ENCODE measurements at places on chromosomes 12 and 14. TPM values are rescaled to one million over a fixed set of nuclear protein-coding genes. Genes with fewer than 3 reads are reported as not detected.

The NEK9 gene
- total RNA-seq: 83.0 TPM

The COX8C gene
- not detected for total RNA-seq

The KCNC2 gene
- not detected for total RNA-seq

DNA sequence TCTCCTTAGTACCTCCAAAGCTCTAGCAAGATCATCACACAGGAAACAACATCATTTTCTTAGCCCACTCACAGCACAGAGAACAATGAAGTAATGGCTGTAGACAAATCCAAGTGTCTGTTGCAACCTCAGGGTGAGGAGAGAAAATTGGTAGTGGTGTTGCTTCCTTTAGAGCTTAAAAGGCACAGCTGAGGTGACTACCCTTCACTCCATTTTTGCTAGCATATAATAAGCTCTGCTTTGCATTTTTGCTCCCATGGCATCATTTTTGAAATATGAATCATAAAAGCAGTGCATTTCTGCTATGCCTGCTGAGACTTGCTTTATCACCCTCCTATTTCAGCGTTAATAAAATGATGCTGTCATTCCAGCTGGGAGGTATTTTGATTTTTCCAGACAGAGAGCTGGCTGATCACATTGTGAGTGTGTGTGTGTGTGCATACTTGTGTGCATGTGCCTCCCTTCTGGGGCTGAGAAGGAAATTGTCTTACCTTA lies 18.5 kb upstream of the PCNX1 start:
- no peak for DNase-seq

DNA sequence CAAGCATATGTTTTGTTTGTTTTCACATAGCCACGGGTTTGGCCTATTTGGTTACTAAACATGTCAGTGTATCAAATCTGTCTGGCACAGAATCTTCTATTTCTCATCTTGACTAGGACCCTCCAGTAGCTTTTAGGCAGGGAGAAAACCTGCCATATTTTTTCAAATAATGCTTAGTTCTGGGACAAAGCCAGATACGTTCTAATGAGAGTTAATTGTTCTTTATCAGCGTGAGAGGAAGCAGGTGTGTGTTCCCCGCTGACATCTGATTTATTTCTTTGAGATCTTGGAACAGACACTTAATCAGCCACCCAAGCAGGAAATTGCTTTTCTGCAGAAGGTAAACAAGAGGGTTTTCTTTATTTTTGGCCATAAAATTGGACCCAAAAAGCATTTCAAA lies 54.8 kb downstream of the GOLGA5 start:
- DNase-seq: no peak

The NYNRIN gene
- 0.15 TPM for total RNA-seq

GRCh38 chr12:46391630-46392029 lies 19.1 kb upstream of the SLC38A2 start:
- DNase-seq: no peak

GRCh38 chr12:26058818-26059217 lies 66.0 kb downstream of the BHLHE41 start:
- no peak for DNase-seq

GRCh38 chr14:105399466-105399775 lies 1.1 kb downstream of the TEX22 start:
- no peak for DNase-seq

DNA sequence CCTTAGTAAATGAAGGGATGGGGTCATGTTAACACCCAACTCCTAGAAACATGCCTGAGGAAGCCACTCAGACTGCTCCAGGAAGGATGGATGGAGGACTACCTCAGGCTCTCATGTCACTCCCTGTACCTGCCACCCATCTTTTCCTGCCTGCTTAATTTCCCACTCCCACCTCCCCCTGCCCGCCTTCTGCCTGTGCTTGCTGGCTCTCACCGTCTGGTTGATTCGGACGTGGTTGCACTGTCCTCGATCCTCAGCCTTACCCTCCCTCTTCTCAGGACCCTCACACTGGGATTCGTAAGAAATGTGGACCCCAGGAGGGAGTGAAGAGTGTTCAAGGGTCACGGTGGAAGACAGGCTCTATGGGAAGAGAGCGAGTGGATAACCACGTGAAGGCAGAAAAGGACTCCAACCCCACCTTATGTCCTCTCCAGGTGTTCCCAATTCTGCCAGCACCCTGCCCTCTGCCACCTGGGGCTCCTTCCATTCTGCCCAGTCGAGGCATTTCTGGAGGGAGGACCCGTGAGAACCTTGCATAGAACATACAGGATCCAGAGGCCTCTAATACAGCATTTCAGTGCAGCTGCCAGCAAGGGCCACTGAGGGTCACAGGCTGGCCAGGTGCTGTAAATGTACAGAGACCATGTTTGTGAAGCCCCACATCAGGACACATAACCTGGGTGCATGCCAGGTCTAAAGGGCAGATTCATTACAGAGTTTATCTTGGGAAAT lies 12.9 kb downstream of the ITGB7 start:
- DNase-seq: no peak

The TPH2 gene
- not detected for total RNA-seq

DNA sequence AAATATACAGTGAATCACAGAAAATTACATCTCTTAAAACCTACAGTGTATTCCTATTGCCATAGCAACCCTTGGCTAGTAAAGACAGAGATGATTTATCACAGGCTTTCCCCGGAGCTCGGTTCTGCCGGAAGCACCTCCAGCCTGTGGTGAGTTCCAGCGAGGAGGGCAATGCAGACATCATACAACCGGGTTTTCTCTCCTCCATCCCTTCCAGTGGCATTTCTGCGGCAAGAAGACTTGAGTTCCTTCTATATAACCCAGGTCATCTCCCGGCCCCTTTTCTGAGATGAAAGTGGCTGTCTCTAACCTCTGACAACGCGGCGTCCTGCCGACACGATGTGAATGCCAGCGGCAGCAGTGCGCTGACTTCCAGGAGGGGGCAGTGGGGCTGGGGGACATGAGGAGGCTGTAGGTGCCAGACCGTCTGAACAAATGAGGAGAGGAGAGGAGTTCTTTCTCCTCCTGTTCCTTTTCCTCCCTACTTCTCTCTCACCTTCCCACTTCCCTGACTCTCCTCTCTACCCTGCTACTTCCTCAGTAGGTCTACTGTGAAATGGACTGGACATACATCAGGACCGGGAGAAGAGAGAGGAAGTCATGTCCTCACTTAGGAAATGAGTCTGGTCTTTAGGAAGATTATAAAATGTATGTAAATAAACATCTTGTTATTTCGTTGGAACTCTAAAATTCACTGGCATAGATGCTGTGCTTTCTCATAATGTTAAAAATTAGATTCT lies 68.6 kb upstream of the MAX start:
- DNase-seq: peak; percentile 40

GRCh38 chr12:60209933-60210332 lies 614.1 kb downstream of the SLC16A7 start:
- DNase-seq: no peak

DNA sequence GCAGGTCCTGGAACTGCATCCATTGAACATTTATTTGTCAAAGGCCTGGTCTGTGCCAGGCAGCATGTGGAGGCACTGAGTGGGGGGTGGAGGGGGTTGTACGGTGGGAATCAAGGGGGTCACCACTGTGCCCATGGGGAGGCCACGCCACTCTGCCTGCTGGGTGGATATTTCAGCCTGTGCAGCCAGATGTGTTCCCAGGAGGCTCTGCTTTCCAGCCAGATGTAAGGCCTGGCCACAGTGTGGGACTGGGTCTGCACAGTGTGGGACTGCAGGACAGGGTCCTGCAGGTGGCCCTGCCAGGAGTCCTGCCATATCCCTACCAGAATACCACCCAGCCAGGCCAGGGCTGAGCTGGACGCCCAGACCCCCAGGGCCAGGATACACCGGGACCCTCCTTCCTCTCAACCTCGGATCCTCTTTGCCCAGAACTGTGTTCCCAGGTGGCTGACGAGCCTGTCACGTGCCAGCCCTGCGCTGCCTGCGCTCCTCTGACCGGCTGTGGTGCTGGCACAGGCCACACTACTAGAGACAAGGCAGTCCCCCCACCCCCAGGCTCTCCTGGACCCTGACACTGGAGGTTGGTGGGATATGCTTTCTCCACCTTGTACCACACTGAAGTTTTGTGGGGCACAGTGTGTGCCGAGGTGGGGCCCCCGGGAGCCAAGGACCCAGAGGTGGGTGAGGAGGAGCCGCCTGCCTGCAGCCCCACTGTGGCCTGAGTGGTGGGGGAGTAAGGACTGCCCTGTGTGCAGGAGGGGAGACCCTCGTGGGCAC lies 17.5 kb downstream of the XRCC3 start:
- no peak for DNase-seq

- no peak for DNase-seq
These were observed 2.3 kb upstream of the HSPB8 start for GRCh38 chr12:119176267-119177055.

- DNase-seq: no peak
These were observed 124.5 kb upstream of the TBX5 start for GRCh38 chr12:114530417-114530816.

The SERPINA9 gene
- total RNA-seq: not detected

GRCh38 chr14:89826596-89826995 lies 127.9 kb downstream of the EFCAB11 start:
- no peak for DNase-seq

The ZC2HC1C gene
- 1.7 TPM for total RNA-seq

- no peak for DNase-seq
These were observed 100.6 kb downstream of the LGMN start for GRCh38 chr14:92647797-92648279.

GRCh38 chr14:76636602-76637001 lies 124.7 kb upstream of the VASH1 start:
- DNase-seq: no peak

GRCh38 chr14:91830777-91831176 lies 36.6 kb downstream of the TC2N start:
- DNase-seq: peak; percentile 62

The ASCL4 gene
- total RNA-seq: not detected
